ENCODE measurements at places on chromosomes 5 and 9.

- DNase-seq: no peak
Measured at GRCh38 chr5:6768590-6769230, 55.5 kb downstream of the TENT4A start.

GRCh38 chr5:52784737-52785136 lies 3.0 kb upstream of the ITGA1 start:
- no peak for DNase-seq

GRCh38 chr9:4986783-4987182 lies 1.7 kb downstream of the JAK2 start:
- DNase-seq: no peak

- no peak for DNase-seq
Measured at GRCh38 chr9:90061187-90061586, 456.4 kb downstream of the GADD45G start.

GRCh38 chr9:135500071-135500524 lies 384 bp upstream of the MRPS2 start:
- DNase-seq: no peak

GRCh38 chr9:95409650-95410426 lies 92.3 kb upstream of the FANCC start:
- DNase-seq: no peak

- DNase-seq: peak; percentile 79
Measured at GRCh38 chr9:109012876-109013678, at the start of gene CTNNAL1. Gene CTNNAL1, minus strand, starts transcription at chr9:109013499. Its CDS starts 57 bp downstream, at chr9:109013442.

DNA sequence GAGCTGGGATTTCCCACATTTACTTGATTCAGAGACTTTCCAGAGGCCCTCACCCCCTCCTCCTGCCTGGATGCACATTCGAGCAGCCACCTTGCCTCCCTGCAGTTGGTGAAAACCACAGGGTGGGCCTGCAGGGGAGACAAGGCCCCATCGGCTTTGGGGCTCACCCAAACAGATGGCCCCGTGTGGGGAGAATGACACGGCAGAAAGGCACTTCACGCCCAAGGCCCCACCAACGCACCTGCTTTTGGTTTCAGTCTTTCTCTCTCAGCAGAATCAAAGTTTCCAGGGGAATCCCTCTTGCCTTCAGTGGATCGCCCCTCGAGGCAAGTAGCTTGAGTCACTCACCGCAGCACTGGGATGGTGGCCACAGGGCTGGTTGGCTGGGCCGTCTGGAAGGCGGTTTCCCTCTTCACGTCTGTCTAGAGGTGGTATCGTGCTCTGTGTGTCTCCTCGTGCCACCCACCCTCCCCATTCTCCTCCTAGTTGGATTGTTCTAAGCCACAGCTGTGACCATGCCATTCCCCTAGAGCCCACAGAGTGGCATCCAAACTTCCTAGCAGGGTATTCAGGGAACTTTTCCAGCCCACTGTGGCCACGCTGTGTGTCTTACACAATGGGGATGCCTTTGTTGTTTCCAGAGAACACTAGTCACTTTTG lies 31.8 kb downstream of the SEC61B start:
- peak; percentile 68 for DNase-seq

DNA sequence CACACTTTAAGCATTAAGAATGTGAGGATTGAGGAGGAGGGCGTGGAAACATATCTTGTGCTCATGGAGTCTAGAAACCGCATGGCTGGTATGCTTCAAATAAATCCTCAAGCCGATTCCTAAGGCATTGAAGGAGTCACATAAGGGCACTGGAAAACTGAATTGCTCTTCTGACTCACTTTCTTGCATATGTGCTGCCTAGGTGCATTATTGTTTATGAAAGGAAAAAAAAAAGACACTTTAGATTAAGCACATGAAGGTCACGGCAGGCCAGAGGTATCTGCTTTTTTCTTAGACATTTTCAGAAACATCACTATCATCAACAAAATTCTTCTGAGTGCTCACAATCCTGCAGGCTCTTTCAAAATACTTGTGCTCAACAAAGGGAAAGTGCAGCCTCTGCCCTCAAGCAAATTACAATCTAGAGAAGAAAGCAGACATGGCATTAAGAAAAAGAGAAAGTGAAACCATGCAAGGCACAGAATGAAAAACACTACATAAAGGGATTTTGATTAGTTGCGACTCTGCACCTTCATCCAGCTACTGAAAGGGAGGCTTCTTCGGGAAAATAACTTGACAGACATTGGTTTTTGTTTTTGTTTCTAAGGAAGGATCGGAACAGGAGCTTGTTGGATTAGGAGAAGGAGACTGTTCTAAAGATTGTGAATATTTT lies 2117.6 kb downstream of the MAT2B start:
- no peak for DNase-seq

DNA sequence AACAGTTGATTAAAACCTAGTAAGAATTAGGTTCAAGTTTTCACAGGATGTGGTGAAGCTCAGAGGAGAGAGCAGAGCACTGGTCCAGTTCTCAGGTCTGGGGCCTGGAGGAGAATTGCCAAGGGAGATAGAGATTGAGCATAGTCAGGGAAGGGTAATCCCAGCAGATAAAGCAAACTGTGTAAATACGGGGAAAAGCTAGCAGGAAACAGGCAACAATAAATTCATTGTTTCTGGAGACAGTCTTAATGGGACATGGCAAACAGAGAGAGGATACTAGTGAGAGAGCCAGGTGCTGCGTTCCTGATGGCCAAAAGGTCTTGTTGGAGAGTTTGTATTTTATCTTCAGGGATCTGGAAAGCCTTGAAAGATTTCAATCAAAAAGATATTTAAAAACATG lies 333.0 kb downstream of the PDE4D start:
- no peak for DNase-seq

GRCh38 chr5:169071-169727 lies 22.1 kb upstream of the LRRC14B start:
- no peak for DNase-seq

GRCh38 chr9:108186642-108187395 lies 669.0 kb downstream of the ACTL7B start:
- no peak for DNase-seq

- DNase-seq: no peak
Measured at GRCh38 chr5:170275376-170275994, 22.1 kb downstream of the LCP2 start.

- DNase-seq: no peak
Measured at GRCh38 chr9:129355631-129356030, 177.6 kb upstream of the IER5L start.

GRCh38 chr9:82080265-82080664 lies 91.7 kb downstream of the SPATA31D1 start:
- no peak for DNase-seq

DNA sequence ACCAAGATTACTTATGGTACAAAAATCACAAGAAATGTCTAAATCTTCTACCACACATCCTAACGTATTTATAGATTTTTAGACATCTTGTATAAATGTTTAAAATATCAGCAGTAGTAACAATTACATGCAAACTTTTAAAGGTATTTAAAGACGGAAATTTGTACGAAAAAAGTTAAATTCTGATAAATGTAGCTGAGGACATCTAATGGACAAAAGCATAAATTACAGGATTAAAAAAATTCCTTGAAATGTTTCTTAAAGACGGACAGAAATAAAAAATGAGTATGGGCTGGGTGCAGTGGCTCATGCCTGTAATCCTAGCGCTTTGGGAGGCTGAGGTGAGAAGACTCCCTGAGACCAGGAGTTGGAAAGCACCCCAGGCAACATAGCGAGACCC lies 15.8 kb downstream of the ERCC8 start:
- DNase-seq: no peak

GRCh38 chr9:126198854-126199253 lies 127.8 kb upstream of the MVB12B start:
- no peak for DNase-seq

GRCh38 chr5:179738742-179739141 lies 6.1 kb downstream of the MAML1 start:
- DNase-seq: no peak

- DNase-seq: no peak
Measured at GRCh38 chr5:177963966-177964365, 32.1 kb downstream of the PROP1 start.

DNA sequence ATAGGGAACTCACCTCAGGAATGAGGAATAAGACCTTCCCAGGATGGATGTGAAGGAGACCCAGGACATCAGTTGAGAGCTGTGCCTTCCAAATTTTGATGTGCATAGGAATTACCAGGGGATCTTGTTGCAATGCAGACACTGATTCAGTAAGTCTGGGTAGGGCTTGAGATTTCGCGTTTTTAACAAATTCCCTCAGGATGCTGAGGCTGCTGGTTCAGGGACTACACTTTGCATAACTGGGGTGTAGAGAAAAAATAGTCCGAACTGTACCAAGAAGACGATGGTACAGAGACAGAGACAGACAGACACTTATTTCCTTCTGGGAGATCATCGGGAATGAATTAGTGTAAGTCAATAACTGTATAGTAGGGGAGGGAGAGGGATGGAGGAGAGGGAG lies 82.3 kb upstream of the FREM1 start:
- no peak for DNase-seq

- no peak for DNase-seq
Measured at GRCh38 chr9:136241542-136241941, 4.1 kb downstream of the QSOX2 start.

- DNase-seq: no peak
Measured at GRCh38 chr5:152674403-152674802, 269.3 kb upstream of the NMUR2 start.

- DNase-seq: no peak
Measured at GRCh38 chr5:135228222-135228621, 170.8 kb downstream of the MACROH2A1 start.

- no peak for DNase-seq
Measured at GRCh38 chr9:96121136-96121535, 180.8 kb downstream of the HSD17B3 start.

- no peak for DNase-seq
Measured at GRCh38 chr5:24642022-24642421, 2.8 kb downstream of the CDH10 start.

DNA sequence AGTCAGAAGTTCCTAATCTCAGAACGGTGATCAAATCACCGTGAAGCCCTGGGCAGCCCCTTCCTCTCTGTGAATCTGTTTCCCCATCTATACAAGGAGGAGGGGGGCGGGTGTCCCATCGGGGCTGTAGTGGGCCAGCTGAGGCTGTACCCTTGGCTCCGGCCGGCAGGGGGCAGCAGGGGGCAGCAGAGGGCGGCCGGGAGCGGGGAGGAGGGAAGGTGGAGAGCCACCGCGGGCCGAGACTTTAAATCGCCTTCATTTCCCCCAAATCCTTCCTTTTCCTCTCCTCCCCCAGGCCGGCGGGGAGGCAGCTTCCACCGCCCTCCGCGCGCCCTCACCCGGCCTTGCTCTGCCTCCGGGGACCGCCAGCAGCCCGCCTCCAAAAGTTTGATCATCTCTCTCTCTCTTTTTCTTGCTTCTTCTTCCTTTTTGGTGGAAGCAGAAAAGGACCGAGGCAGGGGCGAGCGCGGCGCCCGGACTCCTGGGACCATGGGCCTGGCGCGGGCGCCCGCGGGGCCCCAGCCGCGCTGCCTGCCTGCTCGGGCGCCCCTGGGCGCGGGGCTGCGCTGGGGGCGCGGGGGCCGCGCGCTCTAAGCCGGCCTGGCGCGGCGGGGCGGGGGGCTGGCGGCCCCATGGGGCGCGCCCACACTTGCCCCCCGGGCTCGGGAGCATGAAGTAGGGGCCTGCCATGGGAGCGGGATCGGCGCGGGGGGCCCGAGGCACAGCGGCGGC lies at the start of gene COL27A1:
Gene COL27A1 (plus strand): TSS at position 275 of the 732 bp plus-strand sequence. CDS start 414 bp downstream, at position 689.
- peak; percentile 59 for DNase-seq

DNA sequence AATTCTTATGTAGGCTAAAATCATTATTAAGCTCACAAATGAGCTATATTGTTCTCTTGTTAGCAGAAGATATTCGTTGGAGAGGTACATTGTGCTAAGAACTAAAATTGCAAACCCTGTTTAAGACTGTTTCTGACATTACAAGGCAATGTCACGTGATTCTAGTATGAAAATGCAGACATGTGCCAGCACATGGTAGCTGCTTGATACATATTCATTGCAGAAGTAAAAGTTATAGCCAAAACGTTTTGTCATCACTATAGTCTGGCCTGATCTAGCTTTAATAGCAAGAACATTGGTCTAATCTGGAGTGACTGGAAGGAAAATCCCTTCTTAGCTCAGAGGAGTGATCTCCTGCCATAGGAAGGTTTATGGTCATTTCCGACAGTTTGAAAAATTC lies 144.7 kb downstream of the CFAP90 start:
- DNase-seq: no peak

- DNase-seq: no peak
Measured at GRCh38 chr5:59744531-59744992, 149.0 kb downstream of the PDE4D start.

GRCh38 chr9:84447305-84447704 lies 106.7 kb upstream of the SLC28A3 start:
- no peak for DNase-seq

DNA sequence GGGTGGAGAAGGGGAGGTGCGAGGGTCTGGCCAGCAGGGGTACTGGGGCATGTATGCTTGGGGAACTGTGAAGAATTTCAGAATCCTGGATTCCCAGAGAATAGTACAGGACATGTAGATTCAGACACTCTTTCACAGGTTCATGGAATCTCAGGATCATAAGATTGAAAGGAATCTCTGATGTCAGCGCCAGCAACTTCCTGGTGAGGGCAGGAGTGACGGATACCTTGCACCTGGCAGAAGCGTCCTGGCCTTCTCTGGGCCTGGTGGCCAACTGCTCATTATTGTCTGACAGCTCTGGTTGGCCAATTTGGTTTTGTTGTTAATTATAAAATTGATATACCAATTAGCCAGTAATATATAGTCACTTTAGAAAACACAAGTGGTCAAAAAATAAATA lies 6.9 kb downstream of the GM2A start:
- DNase-seq: no peak

DNA sequence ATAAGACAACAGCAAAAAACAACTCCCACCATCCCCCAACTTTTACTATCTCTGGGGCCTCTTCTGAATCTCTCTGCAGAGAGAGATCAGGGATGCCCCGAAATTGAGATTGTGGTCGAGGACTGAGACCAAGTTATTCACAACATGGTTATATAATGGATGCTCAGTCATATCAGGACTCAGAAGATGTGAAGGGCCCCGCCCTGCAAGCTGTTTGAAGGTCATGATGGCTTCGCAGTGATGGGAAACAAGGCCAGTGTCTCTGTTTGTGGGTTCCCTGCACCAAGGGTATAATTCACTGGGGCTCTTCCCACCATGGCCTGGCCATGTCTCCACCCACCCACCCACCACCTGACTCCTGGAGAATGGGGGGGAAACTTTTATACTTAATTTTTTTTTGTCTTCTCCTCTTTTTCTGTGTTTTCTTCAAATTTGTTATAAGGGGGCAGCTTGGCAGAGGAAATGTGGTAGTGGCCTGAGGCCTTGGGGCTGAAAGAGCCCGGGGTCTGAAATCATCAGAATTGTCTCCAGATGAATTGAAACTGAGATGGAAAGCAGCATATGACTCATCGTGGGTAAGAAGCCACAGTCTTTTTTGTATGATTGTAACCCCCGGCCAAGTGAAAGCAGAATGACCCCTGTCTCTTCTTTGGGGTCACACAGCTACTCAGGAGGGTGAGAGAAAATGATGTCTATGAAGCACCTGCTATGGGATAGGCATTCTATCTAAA lies 15.0 kb upstream of the TEX48 start:
- DNase-seq: peak; percentile 39

DNA sequence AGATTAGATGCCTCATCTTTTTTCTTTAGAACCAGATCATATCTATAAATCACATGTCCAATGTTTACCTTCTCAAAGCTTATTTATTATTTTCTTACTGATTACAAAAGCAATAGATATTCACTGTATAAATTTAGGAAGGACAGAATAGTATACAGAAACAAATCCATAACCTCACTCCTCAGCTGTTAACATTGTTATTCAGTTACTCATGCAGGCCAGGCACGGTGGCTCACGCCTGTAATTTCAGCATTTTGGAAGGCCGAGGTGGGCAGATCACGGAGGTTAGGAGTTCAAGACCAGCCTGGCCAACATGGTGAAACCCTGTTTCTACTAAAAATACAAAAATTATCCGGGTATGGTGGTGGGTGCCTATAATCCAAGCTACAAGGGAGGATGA lies 15.3 kb downstream of the STOM start:
- DNase-seq: no peak
